ENCODE measurements at places on chromosomes 3 and 15.
A peak's percentile ranks its signal among the peaks of the same experiment; 100 is the strongest.

DNA sequence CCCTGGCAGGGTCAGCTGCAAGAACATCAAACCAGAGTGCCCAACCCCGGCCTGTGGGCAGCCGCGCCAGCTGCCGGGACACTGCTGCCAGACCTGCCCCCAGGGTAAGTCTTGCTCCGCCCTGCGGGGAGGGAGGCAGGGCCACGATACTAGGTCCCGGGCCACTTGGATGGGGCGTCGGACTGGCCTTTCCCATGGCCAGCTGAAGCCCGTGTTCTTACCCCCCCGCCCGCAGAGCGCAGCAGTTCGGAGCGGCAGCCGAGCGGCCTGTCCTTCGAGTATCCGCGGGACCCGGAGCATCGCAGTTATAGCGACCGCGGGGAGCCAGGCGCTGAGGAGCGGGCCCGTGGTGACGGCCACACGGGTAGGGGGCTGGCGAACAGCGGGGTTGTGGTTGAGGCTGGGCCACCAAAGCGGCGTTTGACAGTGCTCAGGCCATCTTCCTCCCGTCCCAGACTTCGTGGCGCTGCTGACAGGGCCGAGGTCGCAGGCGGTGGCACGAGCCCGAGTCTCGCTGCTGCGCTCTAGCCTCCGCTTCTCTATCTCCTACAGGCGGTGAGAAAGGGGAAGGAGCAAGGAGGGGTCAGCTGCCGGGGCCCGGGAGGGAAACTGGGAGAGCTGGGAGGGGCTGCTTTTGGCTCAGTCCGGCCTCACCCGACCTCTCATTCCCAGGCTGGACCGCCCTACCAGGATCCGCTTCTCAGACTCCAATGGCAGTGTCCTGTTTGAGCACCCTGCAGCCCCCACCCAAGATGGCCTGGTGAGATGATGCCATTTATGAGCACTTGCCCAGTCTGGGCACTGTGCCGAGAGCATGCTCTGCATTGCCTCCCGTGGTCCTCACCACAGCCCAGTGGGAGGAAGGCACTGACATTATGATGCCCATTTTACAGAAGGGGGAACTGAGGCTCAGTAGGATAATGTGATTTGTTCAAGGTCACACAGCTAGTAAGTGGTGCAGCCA lies 1.7 kb downstream of the CHRD start:
- DNase-seq, result peak; percentile 80

DNA sequence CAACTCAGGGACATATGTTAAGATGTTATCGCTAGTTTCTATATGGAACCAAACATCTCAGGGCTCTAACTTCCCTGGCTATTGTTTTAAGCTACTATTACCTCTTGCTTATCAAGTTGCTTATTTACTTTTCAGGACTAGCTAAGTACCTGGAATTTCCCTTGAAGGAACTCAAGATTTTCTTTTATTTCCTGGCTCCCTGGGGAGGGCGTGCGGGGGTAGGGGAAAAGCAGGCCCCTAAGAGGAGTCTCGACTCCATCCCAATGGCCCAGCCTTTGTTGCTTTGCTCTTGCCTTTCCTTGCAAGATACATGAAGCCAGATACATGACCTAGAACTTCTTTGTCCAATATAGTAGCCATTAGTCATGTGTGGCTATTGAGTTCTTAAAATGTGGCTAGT lies 76.9 kb upstream of the STXBP5L start:
- peak; percentile 80 for DNase-seq

DNA sequence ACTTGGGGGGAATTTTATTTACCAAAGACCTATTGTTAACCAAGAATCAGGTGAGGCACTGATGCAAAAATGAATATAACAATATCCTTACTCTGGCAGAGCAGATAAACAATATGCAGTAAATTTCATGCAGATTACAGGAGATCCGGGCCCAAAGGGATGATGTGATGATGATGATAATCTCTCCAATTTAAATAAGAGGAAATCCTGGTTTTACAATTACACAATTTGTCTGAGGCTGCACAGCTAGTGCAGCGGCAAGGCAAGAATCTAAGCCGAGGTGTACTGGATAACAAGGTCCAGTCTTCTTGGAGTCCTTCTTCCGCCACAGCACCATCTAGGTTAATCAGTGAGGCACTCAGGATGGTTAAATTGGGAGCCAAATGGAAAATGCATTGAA lies 2.4 kb upstream of the MESD start:
- no peak for DNase-seq

DNA sequence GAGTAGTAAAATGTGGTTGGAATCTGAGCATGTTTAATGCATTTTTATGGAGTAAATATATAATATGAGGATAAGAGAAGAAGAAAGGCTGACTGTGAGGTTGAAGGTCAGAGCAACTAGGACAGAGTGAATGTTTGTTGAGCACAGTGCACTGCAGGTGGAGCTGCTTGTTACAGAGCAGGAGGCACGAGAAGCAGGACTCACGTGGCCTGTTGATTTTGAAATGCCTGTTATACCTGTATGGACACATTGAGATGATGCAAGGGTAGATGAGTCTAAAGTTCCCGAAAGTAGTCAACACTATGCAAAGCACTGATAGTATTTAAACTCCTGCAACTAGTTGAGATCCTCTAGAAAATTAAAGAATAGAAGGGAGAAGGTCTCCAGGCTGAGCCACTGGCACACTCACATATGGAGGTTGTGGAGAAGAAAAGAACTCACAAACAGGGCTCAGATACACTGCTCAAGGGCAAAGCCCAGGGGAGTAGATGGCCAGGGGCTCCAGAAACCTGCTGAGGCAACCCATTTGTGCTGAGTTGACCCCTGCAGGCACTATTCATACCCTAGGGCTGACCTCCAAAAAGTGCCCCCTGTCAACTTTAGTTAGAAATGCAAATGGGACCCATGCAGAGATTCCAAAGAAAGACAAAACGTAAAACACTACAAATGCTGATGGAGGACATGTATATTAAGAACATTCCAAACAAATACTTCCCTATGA lies 541.5 kb downstream of the GABRG3 start:
- DNase-seq, result no peak

GRCh38 chr3:23565041-23565775 lies 240.5 kb upstream of the UBE2E1 start:
- DNase-seq, result no peak

DNA sequence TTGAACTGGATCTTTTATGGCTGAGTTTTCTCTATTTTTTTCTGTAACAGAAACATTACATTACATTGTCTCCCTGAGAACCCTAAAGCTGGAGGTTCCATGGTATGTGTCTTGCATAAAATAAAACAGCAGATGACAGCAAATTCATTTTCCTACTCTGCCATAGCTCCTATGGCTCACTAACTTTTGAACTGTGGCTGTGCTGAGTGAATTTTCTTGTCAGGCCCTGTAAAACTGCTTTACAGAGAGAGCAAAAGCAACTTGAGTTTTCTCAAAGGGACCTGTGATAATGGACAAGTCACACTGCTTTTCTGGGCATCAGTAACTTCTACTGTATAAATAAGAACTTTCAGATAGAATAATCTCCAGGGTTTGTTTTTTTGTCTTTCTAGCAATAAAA lies 129.9 kb upstream of the TSC22D2 start:
- no peak for DNase-seq

DNA sequence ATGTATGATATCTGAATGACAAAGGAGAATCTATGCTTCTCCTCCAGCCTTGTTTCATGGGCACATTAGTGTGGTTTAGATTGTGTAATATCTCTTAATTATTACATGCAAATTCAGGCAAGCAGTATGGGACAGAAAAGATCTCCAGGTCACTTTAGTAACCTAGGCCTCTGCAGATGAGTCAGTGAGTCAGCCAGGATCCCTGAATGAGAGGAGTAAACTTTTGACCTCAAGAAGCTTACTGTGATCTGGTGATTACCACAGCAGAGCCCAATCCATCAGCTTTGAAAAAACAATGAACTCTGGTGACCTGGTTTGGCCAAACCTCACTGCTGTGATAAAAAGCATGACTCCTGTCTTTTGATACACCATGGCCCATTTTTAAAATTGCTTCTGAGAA lies 107.8 kb downstream of the LRRN1 start:
- DNase-seq, result no peak

DNA sequence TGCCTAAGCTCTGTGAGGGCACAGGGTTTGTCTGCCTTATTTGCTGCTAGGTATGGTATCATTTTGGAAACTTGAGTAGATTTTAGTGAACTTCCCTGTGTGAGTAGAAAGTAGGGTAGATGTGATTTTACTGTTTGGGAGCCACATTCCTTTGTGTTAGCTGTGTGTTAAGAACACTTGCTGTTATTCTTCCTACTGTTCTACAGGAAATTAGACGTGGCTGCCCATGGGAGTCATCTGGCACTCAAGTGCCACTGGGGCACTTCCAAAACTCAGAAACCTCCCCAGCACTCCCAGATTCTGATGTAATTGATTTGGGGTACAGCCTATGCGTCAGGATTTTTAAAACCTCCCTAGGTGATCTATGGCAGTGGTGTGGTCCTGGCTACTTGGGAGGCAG lies 369.9 kb upstream of the C2CD4B start:
- no peak for DNase-seq

Data from mesendoderm (in vitro differentiated cells).